GM13976 (cell line): ENCODE measurements at places on chromosomes 12 and 14.

GRCh38 chr12:93568091-93568490, 4.4 kb upstream of the SOCS2 start:
- DNase-seq = no peak

DNA sequence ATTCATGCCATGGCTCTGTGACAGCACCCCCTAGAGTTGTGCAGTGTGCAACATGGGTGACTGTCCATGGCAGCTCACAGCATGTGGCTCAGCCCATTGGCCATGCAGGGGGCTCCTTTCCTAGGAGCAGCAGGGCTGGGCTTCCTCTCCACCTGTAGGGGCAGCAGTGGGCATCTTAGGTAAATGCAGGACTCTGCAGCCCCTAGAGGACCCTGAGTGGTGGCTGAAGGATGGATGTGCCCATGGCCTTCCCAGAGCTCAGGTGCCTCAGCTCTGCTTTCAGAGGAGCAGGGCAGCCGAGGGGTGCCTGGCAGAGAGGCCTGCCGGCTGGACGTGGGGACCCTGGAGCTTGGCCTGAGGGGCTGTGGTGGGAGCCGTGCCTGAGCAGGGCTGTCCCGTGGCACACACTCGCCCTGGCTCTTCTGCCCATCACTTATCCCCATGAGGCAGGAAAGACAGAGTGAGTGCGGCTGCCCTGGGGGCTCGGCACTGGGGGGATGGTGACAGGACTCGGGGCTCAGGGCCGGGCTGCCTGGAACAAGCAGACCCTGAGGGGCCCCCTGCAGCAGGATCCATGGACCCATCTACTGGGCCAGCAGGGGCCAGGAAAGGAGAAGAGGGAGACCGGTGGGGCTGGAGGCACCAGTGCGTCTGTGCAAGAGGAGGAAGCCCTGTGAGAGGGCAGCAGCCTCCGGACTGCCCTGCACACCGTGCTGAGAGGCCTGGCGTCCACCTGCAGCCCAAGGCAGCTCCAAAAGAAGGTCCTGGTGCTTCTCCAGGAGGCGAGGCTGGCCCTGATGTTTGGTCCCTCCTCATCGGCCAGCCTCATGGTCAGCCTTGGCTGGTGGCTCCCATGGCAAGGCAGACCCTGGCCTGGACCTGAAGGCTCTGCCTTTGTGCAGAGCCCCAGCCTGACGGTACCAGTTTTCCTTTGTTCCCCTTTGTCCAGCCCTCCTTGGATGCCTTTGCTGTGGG, 7.6 kb downstream of the ADSS1 start:
- DNase-seq = no peak

GRCh38 chr12:67827820-67828383, 161.3 kb upstream of the IFNG-AS1 start:
- DNase-seq = peak; percentile 40

- DNase-seq = no peak
Measured at GRCh38 chr12:49548481-49548821, 9.6 kb downstream of the KCNH3 start.

DNA sequence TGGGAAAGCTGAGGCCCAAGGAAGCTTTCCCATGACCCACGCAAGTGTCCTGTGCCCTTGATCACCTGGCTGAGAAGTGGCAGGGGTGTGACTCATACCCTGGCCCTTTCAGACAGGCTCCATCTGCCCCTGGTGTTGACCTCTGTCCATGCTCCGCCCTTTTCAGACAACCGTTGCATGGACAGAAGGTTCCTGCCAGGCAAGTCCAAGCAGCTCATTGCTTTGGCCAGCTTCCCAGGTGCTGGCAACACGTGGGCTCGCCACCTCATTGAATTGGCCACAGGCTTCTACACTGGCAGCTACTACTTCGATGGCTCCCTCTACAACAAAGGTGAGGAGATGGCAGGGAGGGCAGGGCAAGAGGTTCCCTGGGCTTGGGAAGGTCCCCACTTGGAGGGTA, 103.5 kb downstream of the WSCD2 start:
- DNase-seq = no peak

DNA sequence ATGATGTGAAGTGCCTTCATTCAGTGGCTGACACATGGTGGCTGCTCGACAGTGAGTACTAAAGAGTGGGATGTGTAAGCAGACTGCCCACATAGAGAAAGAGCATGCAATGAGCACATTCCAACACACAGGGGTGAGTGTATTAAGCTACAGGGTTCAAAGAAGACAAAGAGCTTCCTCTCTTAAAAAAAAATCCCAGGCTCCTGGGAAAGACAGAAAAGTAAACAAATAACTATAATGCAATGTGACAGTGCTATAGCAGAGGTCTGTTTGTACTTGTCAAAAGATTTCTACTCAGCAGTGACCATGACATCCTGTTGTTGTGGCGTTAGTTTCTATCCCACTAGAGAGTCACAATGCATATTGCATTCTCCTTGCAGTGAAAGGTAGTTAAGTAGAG, 12.4 kb upstream of the PCNX1 start:
- no peak for DNase-seq
